ENCODE measurements at places on chromosomes 1 and 21.

GRCh38 chr1:24828183-24828886 is 83.1 kb downstream of the CLIC4 start:
- no peak for DNase-seq

- DNase-seq, result no peak
Measured at GRCh38 chr1:108107658-108108057, 92.5 kb downstream of the SLC25A24 start.

- no peak for DNase-seq
Measured at GRCh38 chr1:44532567-44532944, 127.5 kb downstream of the RNF220 start.

- no peak for DNase-seq
Measured at GRCh38 chr1:110070671-110071242, at the start of gene ALX3. ALX3 (minus strand) TSS chr1:110070672; CDS start chr1:110070612, 60 bp downstream.

- no peak for DNase-seq
Measured at GRCh38 chr1:172154551-172154950, 265.9 kb upstream of the C1orf105 start.

DNA sequence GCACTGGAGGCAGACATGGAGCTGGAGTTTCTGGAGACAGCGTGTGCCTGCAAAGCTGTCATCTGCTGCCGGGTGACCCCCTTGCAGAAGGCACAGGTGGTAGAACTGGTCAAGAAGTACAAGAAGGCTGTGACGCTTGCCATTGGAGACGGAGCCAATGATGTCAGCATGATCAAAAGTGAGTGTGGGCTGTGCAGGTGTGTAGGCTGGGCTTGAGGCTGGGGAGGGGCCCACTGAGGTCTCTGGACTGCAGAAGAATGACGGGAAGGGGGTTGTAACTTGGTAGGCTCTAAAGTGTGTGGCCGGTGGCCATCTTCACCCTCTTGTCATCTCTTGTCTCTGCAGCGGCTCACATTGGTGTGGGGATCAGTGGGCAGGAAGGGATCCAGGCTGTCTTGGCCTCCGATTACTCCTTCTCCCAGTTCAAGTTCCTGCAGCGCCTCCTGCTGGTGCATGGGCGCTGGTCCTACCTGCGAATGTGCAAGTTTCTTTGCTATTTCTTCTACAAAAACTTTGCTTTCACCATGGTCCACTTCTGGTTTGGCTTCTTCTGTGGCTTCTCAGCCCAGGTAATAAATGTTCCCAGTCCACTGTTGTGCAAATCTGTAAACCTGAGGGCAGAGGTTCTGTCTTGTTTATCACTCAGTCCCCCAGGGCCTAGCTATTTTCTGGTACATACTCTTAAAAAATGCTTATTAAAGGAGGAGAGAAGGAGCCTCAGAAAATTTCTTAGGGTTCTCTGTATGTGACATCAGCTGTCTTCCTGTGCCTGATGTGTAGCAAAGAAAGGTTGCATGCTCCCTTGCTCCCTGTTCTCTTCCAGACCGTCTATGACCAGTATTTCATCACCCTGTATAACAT is 19.9 kb downstream of the ATP8B2 start:
- DNase-seq, result no peak

GRCh38 chr1:206032380-206033140 is 8.9 kb upstream of the CTSE start:
- no peak for DNase-seq

GRCh38 chr1:9300573-9300972 is 7.9 kb downstream of the SPSB1 start:
- DNase-seq, result no peak

- no peak for DNase-seq
Measured at GRCh38 chr1:33473900-33474299, 1.5 kb downstream of the ZSCAN20 start.

DNA sequence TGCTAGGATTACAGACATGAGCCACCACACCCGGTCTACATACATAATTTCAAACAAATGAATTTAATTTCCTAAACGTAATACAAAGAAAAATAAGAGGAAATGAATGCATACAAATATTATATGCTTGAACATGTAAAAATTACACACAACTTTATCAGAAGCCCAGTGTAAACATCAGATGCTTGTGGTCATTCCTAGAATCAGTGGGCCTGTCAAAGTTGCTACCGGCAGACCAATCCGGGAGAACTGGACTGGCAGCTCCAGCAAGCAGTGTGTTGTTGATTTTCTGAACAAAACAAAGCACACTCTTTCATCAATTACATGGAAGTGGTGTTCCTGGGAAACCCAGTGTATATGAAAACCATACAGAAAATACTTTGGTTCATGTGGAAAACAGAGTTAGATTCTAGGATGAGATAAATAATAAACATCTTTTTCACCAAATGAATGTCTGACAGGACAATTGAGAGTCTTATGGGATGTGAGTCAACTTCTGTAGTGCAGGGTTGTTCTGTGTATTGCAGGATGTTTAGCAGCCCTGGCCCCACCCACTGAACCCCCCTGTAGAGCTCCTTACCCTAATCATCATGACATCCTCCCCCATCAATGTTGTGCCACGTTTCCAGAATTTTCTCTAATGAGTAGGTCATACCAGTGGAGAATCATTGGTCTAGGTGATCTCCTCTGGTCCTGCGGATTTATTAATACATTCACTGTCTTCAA is 33.8 kb downstream of the MFSD2A start:
- DNase-seq, result no peak

- DNase-seq, result no peak
Measured at GRCh38 chr1:101136739-101137138, 100.1 kb upstream of the S1PR1 start.

GRCh38 chr1:31714442-31715086 is 10.7 kb upstream of the COL16A1 start:
- no peak for DNase-seq

- no peak for DNase-seq
Measured at GRCh38 chr1:167756730-167757405, 35.1 kb downstream of the MPZL1 start.

GRCh38 chr1:25561421-25562100 is 18.2 kb downstream of the LDLRAP1 start:
- no peak for DNase-seq

- no peak for DNase-seq
Measured at GRCh38 chr1:72567521-72567920, 285.2 kb upstream of the NEGR1 start.

DNA sequence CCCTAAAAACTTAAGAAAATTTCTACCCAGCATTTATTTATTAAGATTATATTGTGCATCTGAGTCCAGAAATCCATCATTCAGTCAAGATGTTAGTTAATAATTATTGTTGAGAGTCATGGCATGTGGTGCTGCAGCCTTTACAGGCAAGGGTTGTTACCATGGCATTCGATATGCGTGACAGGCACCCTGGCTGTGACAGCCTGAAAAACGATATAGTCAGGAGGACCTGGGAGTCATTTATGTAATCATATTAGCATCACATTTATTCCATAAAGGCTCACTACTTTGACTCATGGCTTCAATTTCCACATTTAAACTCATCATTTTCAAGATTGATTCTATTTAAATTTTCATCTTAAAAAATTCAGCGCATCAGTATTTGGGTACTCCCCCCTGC is 68.0 kb downstream of the CACHD1 start:
- DNase-seq, result no peak

- no peak for DNase-seq
Measured at GRCh38 chr21:26587736-26588201, 14.7 kb upstream of the CYYR1 start.

GRCh38 chr1:25804964-25805862 is 5.2 kb downstream of the SELENON start:
- no peak for DNase-seq

GRCh38 chr1:36883315-36883949 is 150.9 kb downstream of the GRIK3 start:
- no peak for DNase-seq

- DNase-seq, result no peak
Measured at GRCh38 chr1:156359973-156360372, 9.0 kb upstream of the RHBG start.

GRCh38 chr1:197859024-197859423 is 43.4 kb upstream of the C1orf53 start:
- no peak for DNase-seq

Measured in stimulated activated CD4-positive, alpha-beta T cell treated with anti-CD3 and anti-CD28 coated beads, Interleukin-12 subunit alpha, Interleukin-12 subunit beta, amount 100 ng/mL, for 24 hours (primary cell).